ENCODE measurements at places on chromosomes 7 and 10.

DNA sequence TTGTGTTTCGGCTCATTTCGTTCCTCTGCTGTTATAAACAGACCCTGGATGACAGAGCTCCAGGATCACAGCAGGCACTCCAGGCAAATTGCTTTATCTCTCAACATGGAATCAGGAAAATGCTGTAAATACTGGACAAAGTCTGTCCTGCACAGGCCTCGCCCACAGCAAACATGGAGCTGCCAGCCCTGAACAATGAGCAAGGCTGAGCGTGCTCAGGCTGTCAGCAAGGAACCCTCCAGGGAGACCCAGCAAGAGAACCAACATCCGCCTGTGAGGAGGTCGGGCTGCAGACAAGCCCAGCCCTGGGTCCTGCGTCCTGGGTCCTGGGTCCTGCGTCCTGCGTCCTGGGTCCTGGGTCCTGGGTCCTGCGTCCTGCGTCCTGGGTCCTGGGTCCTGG, 180.8 kb downstream of the PTPRN2 start:
- DNase-seq: no peak

GRCh38 chr7:338295-339061, 48.5 kb downstream of the FOXL3 start:
- DNase-seq: no peak

GRCh38 chr10:20202337-20202736, 386.1 kb downstream of the PLXDC2 start:
- DNase-seq: no peak

GRCh38 chr10:91987397-91988037, 63.9 kb downstream of the BTAF1 start:
- no peak for DNase-seq

DNA sequence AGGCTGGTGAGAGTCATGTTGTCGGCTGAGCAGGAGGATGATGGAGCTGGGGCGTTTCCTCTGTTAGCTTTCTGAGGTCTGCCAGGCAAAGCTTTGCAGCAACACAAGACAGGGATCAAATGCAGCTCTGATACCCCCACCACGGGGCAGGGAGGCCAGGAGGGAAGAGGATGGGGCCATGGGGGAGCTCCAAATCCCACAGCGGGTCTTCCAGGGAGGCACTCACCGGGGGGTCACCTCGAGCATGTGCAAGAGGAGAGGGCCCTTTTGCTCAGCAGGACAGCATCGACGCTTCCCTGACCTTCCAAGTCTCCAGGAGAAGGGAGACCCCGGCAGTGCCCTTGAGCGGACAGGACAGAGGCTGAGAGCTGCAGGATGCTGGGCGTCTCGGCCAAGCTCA, 127.5 kb downstream of the WDR37 start:
- no peak for DNase-seq

GRCh38 chr7:8982338-8982992, 549.1 kb downstream of the NXPH1 start:
- no peak for DNase-seq

GRCh38 chr10:51080311-51081006, 6.2 kb downstream of the PRKG1 start:
- no peak for DNase-seq

GRCh38 chr10:74822521-74823089, 3.8 kb upstream of the KAT6B start:
- no peak for DNase-seq

- DNase-seq: no peak
These were observed 289.3 kb downstream of the GRID1 start for GRCh38 chr10:86077271-86077670.

GRCh38 chr10:16520900-16521299, 779 bp downstream of the C1QL3 start:
- DNase-seq: no peak

DNA sequence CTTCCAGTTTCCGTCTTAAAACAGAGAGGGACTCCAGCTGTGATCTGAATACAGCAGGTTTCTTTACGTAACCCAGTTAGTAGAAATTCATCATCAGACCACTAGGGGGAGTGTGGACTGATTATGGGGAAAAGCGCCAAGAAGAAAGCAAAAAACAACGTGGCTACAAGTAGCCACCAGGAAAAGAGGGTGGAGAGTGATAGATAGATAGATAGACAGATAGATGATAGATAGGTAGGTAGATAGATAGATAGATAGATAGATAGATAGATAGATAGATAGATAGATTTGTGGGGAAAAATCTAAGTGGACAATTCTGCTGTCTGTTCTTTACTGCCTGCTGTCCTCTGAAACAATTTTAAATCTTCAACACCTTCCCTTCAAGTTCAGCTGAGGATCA, 12.7 kb upstream of the AKR1B10 start:
- DNase-seq: no peak

- no peak for DNase-seq
These were observed 23.3 kb downstream of the FZD1 start for GRCh38 chr7:91287371-91288084.

DNA sequence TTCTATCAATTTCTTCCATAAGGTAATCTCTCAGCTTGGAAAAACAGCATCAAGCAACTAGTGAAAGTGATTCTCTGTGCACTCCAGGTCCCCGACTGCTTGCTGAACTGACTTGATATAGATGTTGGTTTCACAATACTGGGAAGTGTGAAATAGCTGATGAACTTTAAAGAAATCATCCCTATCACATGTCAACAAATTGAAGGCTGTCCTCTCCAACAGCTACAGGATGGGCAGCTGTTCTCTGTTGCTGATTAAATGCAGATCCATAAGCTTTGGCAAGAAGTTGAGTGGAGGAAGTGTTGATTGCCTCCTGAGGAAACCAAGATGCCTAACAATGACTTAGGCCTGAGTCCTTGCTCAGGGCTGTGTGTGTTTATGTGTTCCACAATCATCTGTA, 130.4 kb upstream of the GDF10 start:
- DNase-seq: no peak

DNA sequence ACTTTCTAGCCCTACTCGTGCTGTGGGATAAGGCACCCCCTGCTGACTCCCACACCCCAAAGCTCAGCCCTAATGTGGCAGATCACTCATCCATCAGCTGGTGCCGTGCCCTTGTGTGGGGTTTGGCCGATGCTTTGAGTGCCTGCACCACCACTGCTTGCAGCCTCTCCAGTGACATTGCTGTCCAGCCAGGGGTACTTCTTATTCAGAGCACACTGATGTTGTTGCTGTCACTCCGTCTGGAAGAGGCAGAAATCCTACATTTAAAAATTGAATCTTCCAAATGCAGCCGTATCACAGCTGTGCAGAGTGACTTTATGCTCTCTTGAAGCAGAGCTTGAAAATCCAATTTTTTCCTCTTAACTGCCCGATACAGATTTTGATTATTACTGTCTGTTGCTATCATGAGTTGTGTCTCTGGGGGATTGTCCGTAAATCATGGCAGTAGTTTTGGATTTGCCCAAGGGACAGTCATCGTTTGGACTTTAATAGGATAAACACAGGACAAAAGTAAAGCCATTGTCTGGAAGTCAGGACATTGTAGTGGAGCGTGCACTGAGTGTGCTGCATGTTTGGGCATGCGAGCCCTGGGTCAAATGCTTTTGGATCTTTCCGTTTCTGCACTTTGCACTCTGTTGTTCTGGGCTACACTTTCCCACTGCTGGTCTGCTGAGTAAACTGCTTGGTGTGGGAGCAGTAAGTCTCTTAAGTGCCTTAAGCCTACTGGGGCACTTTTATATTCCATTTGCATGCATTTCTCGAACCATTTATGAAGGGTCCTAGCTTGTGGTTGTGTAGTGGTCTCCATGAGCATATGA, 128.2 kb downstream of the DOCK1 start:
- DNase-seq: no peak

GRCh38 chr7:48098846-48099245, 9.8 kb downstream of the UPP1 start:
- DNase-seq: no peak

GRCh38 chr7:102321351-102322201, 34.7 kb downstream of the SPDYE6 start:
- no peak for DNase-seq

- no peak for DNase-seq
These were observed 25.6 kb downstream of the CACUL1 start for GRCh38 chr10:118729200-118729599.

GRCh38 chr10:47061776-47062175, 150.5 kb downstream of the PTPN20 start:
- no peak for DNase-seq

- no peak for DNase-seq
These were observed 297.9 kb upstream of the FZD1 start for GRCh38 chr7:90966346-90966745.

- DNase-seq: no peak
These were observed 171.0 kb upstream of the FOXP2 start for GRCh38 chr7:114243646-114244045.

DNA sequence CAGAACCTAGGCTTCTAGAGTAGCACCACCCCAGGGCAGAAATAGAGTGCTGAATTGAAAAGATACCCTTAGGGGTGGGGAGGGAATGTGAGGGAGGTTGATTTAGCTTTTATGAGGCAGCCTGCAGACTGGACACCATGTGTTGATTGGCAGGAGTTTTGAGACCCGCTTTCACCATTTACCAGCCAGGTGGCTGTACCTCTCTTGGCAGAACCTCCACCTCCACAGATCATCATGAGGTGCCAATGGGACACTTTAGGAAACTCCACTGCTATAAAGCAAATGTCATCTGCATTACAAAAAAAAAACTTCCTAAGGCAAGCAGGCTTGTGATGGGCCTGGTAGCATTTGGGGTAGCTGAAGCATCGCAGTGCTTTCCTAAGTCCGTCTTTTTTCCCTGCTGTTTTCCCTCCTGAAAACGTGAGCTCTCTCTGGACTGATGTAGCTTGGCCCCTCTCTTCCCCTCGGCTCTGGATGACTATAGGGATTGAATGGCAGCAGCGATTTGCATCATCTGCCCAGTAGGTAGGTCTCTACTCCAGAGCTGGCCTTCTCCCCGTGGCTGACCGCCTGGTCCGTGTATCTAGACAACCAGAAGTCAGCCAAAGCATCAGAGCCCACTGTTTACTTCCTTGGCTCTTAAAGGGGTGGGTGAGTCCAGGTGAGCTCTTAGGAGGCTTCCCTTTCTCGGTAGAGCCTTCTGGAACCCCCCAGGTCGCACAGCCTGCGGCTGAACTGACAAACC, 1.3 kb downstream of the PCBD1 start:
- no peak for DNase-seq

DNA sequence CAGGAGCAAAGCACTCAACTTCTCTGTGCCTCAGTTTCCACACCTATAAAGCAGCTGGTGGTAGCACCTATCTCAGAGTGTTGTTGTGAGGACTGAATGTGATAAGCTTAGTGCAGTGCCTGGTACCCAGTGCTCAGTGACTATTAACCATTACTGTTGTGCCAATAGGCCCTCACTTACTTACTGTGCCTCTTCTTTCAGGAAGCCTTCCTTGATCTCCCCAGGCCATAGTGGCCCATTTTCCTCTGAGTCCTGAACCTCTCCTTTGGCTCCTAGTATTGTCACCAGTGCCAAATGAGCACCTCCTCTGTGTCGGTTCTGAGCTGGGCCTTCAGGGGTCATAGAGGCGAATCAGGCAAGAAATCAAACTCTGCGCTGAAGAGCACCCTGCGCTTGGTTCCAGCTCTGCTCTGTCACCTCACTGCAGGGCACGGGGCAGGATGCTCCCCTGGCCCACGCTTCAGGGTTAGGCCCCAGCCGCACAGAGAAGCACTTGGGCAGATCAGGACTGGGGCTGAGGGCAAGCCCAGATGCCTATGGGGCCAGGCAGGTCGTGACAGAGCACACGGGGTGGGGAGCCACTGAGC, 2.5 kb downstream of the CALHM1 start:
- DNase-seq: no peak

- no peak for DNase-seq
These were observed 26.8 kb downstream of the FRMPD2 start for GRCh38 chr10:48247680-48248079.

DNA sequence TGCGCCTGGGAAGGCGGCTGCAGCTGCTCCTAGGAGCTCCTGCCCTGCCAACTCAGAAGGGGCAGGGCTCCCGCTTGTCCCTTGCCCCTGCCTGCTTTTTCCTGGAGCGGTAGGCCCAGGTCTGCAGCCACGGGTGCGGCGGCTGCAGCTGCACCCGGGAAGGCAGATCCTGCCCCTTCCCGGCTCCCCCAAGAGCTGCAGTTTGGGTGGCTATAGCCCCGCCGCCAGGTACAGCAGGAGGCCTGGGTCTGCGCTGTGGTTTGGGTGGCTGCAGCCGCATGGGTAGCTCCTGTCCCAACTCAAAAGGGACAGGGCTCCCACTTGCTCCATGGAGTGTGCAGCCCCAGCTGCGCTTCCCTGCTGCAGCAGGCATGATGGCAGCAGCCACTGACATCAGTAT, 6.5 kb upstream of the AUTS2 start:
- no peak for DNase-seq

- DNase-seq: no peak
These were observed 97.4 kb downstream of the FOXL3 start for GRCh38 chr7:387132-388022.

DNA sequence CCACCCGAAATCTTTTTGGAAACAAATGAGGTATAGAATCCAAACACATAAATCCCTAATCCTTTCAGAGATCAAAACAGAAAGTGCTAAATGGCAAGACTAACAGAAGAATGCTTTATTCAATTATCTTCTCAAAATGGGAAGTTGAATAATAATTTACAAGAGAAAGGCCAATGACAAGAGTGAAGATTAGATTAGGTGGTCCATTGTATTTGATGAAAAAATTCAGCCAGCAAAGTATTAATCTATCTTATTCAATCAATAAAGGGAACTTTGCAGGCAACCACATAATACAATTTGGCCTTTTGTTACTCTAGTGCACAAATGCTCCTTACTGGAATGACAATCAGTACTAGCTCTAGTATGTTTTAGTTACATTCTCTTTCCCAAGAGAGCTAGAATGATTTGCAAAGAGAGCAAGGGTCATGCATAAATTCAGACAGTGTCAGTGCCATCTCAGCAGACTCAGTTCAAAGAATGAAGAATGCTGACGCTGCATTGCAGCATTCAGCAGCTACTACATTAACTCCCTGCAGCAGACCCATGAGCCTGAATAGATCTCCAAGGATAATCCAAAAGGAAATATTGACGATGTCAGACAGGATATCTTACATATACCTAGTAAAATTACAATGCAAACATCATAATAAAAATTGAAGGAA, 131.8 kb downstream of the ANK3 start:
- no peak for DNase-seq

DNA sequence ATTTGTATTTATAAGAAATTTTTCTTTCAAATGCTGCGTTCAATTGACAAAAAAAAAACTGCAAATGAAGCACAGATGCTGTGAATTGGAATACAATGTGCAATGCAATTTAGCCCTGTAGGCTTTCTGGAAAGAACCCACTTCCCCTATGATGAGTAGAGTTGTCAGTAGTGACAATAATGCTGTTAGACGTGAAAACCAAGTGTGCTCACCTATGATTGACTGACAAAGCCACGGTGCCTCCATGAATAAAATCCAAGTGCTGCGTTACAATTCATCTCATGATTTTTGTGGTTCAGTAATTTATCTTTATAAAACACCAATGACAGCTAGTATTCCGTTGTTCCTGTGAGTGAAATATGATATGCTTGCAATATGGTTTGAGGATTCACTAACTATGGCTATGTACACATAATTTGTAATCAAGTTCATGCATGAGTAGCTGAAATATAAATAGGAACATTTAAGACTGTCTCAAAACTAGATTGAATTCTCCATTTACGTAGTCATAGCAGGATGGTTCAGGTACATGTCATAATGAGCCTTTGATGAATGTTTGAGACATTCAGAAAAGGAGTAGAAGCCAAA, 1160.3 kb downstream of the CNTNAP2 start:
- no peak for DNase-seq

Data from T-helper 9 cell (primary cell).